RWPE1 (cell line): ENCODE measurements at places on chromosomes 3 and 15.

DNA sequence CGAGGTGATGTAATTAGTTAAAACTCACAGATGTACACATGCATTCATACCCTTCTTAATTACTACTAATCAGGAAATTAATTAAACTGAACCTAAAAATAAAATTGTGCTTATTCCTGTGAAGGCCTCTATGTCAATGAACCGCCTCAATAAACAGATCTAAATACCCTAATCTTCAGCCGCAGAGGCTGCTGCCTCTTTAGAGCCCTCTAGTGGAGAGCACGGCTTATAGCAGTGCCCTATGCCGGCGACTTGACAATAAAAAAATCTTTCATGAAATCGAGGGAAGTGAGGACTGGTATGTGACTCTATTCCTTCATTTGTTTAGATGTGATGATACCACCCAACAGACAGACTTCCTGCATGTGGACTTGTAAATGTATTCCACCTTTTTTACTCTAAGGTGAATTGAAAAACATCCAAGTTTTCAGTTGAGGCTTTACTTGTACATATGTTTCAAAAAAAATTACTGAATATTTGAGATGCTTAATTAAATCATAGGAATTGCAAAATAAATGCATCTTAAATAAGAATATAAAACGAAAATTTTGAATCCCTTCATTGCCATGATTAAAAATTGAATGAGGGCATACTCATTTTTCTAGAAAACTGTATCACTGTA is 8.3 kb upstream of the EPHA3 start:
- peak; percentile 30 for DNase-seq

GRCh38 chr3:32177702-32178198 is 60.7 kb upstream of the CMTM8 start:
- peak; percentile 49 for DNase-seq

DNA sequence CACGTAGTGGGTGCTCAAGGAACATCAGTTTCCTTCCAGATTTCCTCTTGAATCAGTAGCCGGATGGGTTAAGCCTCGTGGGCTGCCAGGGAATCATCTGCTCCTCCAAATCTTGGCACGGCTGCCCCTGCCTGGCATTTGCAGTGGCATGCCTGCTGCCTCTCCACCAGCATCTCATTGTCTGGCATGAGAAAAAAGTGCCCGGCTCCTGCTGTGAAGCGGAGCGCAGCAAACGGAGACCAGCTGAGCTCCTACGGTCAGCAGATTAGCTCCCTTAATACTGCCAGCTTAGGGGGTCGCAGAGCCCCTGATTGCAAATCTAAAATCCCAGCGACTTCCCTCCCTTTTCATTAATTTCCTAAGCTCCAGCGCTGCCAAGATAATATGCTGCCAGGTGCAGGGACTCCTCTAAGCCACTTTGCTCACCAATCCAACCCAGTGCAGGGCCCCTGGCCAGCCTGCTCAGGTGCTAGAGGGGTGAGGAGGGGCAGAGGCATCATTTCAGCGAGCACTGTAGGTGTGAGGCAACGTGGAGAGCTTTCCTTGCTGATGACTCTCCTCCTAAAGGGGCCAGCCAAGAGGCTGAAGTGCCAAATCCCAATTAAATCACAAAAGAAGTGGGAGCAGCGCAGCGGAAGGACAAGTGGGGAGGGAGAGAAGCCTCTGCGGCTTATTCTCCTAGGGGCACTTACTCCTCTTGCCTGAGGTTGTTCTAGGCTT is 49.6 kb upstream of the ST8SIA2 start:
- no peak for DNase-seq

DNA sequence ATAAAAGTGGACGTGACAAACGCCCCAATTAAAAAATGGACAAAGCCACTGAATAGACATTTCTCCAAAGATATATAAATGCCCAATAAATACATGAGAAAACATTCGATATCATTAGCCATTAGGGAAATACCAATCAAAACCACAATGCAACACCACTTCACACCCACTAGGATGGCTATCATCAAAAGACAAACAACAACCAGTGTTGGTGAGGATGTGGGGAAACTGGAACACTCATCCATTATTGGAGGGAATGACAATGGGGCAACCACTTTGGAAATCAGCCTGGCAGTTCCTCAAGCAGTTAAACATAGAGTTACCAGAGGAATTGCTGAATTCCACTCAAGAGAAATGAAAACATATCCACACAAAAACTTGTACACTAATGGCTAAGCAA is 32.4 kb upstream of the FGD5 start:
- no peak for DNase-seq

DNA sequence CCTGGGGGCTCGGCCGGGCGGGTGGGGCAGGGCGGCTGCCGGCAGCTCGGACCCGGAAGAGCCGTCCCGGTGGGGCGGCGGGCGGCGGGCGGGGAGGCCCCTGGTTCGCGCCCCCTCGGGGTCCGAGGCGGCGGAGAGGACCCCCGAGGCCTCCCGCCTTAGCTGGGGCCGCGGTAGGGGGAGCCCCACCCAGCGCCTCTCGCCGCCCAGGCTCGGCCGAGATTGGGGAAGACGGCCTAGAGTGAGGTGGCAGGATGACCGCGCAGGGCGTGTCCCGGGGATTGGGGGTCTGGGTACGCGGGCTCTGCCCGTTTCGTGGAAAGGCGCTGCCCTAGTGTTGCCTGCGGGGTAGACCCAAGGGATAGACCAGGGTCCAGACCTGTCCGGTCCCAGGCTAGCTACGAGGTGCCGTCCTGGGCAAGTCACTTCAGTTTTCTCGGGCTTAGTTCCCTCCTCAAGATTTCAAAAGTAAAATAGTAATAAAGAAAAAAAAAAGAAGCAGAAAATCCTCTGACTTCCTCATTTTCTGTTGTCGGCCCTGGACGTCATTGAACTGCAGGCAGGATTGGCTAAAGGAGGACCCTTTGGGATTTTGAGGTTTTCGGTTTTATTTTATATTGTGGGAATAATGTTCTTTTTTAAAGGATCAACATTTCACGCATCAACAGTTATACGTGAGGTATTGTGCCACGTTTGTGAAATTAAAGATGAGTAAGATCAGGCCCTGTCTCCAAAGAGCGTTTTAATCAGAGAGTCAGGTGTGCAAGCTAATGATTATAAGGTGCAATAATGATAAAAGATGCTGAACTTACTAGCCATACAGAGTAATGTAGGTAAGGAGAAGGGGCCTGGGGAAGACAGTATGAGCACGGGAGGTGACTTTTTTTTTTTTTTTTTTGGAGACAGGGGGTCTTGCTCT is 679 bp downstream of the IQGAP1 start:
- peak; percentile 63 for DNase-seq

DNA sequence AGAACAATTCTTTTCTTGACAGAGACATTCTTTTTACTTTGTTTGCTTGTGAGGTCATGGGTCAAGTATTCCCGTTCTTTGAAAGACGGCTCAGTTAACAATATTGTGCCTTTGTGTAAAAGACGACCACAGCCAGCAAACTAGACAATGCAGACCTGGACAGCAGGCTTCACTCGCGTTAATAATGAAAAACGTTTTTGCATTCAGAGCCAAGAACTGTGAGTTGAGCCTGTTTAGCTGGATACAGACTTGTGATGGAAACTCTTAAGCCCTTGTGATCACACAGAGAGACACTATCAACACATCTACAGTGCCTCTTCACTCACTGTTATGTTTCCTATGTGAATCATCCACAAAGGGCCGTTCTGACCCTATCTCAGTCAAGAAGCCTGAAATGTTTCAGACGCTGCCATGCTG is 37.3 kb upstream of the CMTM7 start:
- no peak for DNase-seq

GRCh38 chr3:74643636-74644035 is 29.2 kb upstream of the CNTN3 start:
- DNase-seq, result no peak

DNA sequence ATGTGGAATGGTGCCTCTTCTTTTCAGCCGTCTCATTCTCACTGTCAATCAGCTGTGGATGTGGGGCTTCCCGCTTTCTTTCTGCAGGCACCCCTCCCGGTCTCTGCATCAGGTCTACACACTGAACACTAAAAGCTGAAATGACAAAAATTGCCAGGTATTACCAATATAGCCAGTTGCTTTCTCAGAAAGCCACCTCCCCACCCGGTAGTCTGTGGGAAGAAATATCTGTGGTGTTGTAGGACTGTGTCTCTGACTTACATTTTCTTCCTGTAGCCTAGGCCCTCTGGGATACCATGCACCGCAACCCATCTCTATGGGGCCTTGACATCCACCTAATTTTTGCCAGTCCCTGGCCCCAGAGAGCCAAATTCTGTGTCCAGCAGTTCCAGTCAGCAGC is 19.2 kb upstream of the EPHB1 start:
- DNase-seq, result no peak

DNA sequence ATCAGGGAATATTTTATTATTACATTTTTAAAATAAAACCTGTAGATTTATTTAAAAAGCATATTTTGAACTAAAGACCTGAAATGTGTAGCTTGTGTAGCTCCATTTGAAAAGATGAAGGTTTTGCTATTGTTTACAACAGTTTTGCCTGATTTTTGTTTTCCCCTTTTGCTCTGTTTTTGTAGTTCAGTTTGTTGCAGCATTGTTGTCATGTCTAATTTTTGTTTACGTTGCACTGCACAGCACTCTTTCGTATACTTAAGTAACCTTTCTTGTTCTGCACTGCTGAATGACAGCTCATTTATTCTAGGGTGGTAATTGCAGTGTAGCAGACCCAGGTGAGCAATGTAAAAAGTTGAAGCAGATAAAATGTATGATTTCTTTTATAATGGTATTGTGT is 435.8 kb downstream of the LPP start:
- DNase-seq, result no peak

- peak; percentile 46 for DNase-seq
These were observed 79.8 kb downstream of the FOXP1 start for GRCh38 chr3:71503525-71504249.

DNA sequence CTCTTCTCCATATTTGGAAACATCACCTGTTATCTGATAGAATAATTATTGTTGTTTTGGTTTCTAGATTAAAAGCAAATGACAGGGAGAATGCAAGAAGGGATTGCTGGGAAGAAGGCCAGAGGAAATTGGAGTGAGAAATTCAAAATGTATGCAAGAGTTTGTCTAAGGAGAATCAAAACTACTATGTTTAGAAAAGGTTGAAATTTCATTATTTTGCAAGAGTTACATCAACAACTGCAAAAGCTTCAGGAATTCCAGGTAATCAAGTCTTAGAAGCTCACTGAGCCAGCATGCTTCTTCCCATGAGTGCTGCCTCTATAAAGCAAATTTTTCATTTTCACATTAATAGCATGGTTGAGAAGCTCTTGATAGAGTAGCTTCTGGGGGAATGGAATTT is 177.2 kb upstream of the GBE1 start:
- no peak for DNase-seq

GRCh38 chr15:101100593-101101442 is 151.0 kb downstream of the CHSY1 start:
- no peak for DNase-seq

- DNase-seq, result peak; percentile 60
These were observed at the start of gene STXBP5L for GRCh38 chr3:120908030-120908794. STXBP5L (plus strand) TSS chr3:120908205; CDS start chr3:120909579, 1,374 bp downstream.

DNA sequence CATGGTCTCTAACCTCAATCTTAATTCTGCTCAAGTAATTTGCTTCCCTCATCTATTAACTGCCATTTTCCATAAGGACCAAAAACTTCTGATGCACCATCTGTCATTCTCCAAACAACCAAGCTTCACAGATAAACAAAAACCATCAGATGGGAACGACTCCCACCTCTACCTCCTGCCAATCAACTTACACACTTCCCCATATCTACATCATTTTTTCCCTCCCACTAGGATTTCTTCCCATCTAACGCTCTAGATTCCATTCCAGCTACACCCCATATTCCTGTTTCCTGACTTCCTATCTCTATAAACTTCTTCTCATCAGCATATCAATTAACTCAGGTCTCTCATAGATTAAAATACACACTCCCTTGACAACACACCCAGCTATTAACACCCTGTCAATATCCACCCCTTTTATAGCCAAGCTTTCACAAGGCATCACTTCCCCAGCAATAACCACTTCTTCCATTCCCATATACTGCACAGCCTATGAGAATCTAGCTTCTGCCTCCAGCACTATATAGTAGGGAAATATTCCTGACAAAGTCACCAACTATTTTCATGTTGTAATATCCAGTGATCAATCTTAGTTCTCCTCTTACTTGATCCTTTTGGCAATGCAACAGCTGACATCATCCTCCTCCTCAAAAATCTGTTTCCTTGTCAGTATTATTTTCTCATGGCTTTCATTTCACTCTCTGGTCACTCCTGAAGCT is 39.2 kb downstream of the SNX4 start:
- DNase-seq, result no peak

GRCh38 chr3:127254730-127255129 is 33.1 kb downstream of the PRR20G start:
- DNase-seq, result peak; percentile 40

DNA sequence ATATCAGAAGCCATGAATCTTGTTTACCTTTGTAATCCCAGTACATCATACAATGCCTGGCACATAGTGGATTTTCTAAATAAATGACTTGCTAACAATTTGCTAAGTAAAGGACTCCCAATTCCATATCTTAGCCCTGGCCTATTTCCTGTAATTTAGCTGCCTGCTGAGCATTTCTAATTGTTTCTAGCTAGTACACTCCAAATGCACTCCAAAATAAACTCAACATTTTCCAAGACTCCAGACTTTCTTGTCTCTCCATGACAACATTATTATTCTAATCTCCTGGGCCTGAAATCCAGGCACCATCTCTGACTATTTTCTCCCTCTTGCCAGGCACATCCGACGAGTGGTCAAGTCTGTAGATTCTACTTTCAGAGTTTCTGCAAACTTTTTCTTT is 773.5 kb downstream of the SQOR start:
- no peak for DNase-seq

DNA sequence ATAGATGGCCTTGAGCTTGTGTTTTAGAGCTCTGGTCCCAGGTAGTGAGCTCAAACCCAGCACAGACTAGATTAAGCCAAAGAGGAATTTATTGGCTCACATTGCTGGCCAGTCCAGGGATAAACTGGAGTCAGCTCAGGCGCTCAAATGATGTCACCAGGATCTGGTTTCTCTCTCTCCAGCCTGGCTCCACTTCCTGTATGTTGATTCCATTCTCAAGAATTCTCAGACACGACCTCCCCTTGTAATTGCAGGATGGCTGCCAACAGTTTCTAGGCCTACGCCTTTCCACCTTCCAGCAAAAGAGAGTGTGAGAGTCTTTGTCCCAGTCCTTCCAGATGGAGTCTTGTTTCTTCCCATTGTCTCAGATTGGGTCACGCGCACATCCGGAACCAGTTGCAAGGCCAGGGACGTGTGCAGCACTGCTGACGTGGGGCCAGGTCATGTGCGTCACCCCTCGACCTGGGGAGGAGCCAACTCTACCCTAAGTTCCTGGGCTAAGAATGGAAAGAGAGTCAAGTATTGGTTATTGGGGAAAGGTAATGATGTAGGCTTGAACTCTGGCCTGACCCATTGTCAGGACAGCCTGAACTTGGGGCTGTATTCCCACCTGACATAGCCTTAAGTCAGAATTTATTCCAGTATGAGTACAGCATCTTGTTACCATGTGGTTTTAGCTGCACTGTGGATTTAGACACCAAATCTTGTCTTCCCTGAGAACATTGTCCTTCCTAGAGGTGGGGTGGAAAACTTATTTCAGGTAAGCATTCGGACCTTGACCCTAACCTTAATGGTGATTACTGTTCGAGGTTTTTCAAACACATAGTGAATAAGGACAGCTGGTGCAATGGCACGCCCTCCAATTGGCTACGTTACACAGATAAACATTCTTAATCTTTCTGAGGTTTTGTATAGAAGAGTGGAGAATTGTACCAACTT is 31.6 kb downstream of the CACNA1D start:
- no peak for DNase-seq

GRCh38 chr3:45362161-45362560 is 26.2 kb upstream of the LARS2 start:
- DNase-seq, result no peak

GRCh38 chr3:69691860-69692259 is 47.4 kb upstream of the MITF start:
- DNase-seq, result no peak
